ENCODE measurements at places on chromosomes 5 and 9.

DNA sequence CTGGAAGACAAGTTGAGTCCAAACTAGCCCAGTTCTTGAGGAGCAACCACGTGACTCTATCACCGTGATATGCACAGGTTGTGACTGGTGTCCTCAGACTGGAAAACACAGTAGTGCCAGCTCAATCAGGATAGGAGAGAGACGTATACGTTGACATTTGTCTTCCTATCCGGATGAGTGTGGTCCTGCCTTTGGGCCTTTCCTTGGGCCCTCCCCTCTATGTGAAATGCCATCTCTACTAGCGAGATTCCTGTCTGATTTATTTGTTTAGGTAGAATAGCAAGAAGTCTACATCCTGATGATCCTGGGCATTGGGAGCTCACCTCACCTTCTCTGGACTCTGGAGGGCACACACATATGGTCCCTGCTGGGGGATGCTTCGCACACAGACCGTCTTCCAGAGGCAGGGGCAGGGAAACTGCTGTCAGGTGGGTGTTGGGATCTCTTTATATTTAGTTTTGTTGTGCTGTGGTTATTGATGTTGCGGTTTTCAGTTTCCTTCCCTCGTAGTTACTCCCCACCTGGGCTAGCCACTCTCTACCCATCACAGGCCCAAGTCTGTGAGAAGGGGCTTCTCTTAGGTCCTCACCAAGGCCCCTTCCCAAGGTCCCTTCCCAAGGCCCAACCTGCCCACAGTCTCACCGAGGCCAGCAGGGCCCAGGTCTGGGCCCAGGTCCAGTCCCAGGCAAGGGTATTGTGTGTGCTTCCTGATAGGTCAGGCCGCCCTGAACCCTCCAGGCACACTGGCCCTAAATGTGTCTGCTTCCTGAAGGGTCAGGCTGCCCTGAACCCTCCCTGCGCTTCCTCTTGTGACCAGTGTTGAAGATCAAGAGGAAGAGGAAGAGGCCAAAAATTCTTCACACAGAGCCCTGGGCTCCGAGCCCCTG is 19.0 kb upstream of the SPINK4 start:
- DNase-seq: no peak

GRCh38 chr5:81180780-81181460 is 52.2 kb upstream of the CKMT2 start:
- no peak for DNase-seq

- DNase-seq: no peak
Measured at GRCh38 chr9:126799034-126799433, 5.8 kb upstream of the ZBTB43 start.

GRCh38 chr5:171709930-171710329 is 75.7 kb upstream of the SMIM23 start:
- DNase-seq: no peak

GRCh38 chr5:133514456-133514855 is 97.9 kb downstream of the FSTL4 start:
- no peak for DNase-seq

DNA sequence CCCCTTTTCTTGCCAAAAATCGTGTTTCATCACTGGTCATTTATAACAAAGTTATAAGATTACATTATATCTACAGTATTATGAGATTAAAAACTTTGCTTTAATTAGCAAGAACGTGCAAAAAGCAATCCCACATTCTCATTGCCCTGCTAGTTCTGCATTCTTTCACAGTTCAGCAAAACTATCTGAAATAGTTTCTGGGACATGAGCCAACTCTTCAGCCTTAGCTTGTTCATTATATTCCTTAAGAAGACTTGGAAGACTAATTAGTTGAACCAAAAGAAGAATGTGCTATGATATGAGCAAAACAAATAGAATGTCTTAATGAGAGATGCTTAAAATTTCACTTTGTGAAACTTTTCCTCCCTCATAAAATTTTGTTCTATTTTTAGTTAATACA is 76.7 kb downstream of the ITGA1 start:
- DNase-seq: no peak

GRCh38 chr9:81259896-81260295 is 429.5 kb downstream of the TLE1 start:
- no peak for DNase-seq

GRCh38 chr5:73841641-73842040 is 215.6 kb downstream of the ARHGEF28 start:
- DNase-seq: no peak

- DNase-seq: no peak
Measured at GRCh38 chr5:171749365-171749764, 36.3 kb upstream of the SMIM23 start.

DNA sequence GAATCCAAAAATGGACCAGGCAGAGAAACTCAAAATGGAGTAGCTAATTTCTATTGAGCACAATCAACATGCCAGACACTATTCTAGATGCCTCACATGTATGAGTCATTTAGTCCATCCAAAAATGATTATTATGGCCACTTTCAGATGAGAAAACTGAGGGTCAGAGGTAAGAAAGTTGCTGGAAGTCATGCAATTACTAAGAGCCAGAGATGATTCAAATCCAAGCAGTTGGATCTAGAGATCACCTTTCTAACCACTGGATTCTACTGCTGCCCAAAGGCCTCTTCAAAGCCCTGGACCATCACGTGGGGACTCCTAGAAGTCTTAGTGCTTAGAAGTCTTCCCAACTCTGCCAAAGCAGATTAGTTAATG is 51.8 kb upstream of the HMHB1 start:
- no peak for DNase-seq

GRCh38 chr5:127399068-127399467 is 108.5 kb downstream of the MEGF10 start:
- no peak for DNase-seq

- DNase-seq: no peak
Measured at GRCh38 chr5:156121234-156121633, 205.7 kb upstream of the SGCD start.

DNA sequence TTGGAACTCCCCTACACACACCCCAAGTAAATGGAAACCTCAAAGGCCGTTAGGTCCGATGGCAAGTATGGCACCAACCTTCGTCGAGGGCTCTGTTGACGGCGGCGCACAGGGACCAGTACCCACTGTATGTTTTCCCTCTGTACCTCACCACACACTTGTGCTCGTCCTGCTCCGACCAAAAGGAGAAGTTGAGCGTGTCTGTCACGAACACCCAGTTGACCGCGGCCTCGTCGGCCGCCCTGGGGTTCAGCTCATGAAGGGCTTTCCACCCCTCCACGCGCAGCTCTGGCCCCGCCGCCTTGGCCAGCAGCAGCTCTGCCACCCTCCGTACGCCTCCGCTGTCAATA is 24.0 kb downstream of the HNRNPK start:
- DNase-seq: no peak

Data from activated T-cell treated with anti-CD3 and anti-CD28 coated beads for 48 hours (primary cell).